ENCODE measurements at places on chromosomes 1 and 21.
A peak's percentile ranks its signal among the peaks of the same experiment; 100 is the strongest.

DNA sequence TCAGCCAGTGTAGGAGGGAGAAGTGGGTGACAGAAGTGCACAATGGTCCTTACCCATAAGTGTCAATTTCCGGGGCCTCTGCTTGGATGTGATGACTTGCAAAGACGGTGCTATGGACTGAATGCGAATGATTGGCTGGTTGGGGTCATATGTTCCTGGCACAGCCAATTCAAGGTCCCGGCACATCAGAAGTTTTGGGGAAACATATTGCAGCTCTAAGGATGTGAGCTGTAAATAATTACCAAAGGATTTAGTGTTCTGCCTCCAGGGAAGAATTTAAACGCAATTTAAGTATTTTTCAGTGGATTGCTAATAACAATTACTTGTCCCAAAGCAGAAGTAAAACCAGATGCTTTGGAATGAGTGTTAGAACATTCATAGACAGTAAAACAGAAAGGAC lies 26.9 kb upstream of the EXOSC10 start:
- DNase-seq = no peak

GRCh38 chr1:185733818-185734735 lies at the start of gene HMCN1:
HMCN1 (plus strand) TSS chr1:185734391; CDS start chr1:185734780, 389 bp downstream.
- peak; percentile 89 for DNase-seq

GRCh38 chr1:230567221-230567575 lies 75.1 kb upstream of the COG2 start:
- DNase-seq = no peak

DNA sequence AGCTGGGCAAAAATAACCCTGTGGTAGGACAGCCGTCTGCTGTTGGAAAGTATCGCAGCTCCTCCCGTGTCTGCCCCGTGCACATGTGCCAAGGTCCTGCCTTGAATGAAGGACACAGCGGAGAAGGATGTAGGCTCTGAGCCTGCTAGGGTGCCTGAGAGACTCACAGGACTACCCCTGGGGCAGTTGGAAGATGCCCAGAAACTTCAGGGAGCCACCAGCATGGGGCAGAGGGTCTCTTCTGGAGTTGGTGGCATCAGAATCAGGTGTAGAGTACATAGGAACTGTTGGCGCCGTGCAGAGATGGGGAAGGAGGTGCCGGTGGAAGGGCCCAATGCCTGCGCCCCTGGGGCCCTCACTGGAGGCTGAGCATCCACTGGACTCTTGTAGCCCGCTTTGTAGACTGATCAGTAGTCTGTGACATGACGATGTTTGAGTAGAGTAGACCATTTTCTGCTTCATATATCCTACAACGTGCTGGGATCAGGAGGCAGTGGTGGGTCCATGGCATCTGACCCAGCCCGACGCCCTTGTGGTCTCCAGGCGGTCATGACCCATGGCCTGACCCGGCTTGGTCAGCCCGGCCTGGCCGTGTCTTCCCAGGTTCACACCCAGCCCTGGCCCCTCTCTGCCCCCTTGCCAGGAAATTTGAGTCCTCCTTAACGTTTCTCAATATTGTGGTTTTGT lies 5.3 kb upstream of the C1orf174 start:
- no peak for DNase-seq

DNA sequence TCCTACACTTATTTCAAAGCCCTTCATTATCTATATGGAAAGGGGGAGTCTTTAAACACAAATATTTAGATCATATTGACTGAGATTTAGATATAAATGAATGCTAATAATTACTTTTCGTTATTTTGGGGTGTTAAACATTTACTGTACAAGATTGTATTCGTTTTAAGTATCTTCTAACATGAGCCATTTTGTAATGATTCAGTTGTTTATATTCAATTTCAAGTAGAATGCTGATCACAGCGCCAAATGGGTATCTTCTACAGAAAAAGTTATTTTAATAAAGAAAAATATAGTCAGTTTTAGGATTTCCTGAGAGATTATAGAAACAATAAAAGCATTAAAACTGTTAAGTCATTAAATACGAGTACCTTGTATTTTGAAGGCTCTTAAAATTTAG lies 104.5 kb upstream of the HNRNPU start:
- DNase-seq = peak; percentile 9

DNA sequence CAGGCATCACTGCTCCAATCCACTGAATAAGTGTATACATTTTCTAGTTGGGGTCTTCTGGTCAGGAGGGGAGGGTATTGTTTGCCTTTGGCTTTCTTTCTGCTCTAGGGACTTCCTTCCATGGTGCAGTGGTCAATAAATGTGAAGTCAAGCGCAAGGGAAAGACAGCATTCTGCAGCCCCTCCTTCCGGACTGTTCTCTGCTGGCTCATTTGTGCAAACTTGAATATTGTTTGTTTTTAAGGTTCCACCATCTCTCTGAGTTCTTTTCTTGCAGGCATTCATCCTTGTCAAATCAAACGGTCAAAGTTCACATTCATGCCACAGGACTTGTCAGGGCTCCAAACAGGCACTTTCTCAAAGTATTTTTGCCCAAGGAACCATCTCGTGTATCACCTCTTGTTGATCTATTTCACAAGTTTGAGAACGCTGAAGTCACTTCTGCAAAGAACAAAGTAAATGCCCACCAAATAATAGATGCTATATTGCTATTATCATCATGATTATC lies 205.6 kb upstream of the KAZN start:
- no peak for DNase-seq

DNA sequence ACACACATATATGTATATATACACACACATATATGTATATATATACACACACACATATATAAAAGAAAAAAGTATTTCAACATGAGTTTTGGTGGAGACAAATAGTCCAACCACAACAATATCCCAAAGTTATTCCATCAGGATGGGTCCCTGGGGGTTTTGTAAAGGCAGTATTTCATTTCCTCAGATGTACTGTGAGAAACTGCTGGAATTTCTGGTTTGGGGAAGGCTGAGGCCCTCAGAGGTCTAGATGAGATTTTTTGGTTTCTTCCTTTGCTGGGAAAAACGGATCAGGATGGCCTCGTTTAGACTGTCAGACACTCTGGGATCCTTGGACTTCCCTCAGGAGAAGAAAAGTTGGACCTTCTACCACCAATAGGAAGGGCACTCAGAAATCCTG lies 36.5 kb upstream of the TENT5B start:
- DNase-seq = no peak

DNA sequence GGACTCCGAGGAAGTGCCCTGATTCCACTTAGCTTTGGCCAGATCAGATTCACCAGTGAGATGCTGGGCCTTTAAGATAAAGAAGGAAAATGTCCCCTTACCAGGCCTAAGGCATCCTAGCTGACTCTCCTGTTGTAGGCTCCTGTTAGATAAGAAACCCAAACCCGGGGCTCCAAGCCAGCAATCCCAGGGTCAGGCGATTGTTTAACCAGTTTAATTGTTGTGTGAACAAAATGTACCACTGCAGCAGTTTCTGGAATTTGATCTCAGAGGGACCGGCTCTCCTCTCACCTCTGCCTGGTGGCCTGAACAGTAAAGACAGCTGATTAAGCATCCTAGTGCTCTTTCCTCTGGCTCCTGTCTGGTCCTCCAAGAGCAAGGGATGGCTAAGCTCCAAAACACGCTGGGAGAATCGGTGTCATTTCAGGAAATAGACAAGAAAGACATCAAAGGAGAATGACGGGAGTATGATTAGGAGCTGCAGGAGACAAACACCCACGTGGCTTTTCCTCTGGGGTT lies 9.3 kb upstream of the KLHDC8A start:
- no peak for DNase-seq

DNA sequence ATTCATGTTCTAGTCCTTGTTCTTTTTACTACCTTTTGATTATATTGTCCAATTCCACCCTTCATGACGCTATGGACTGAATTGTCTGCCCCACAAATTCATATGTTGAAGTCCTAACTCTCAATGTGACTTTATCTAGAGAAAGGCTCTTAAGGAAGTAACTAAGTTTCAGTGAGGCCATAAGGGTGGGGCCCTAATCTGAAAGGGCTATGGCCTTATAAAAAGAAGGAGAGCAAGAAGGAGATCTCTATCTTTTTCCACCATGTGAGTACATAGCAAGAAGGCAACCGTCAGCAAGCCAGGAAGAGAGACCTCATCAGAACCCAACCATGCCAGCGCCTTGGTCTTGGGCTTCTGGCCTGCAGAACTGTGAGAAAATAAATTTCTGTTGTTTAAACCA lies 95.9 kb downstream of the HIVEP3 start:
- no peak for DNase-seq

DNA sequence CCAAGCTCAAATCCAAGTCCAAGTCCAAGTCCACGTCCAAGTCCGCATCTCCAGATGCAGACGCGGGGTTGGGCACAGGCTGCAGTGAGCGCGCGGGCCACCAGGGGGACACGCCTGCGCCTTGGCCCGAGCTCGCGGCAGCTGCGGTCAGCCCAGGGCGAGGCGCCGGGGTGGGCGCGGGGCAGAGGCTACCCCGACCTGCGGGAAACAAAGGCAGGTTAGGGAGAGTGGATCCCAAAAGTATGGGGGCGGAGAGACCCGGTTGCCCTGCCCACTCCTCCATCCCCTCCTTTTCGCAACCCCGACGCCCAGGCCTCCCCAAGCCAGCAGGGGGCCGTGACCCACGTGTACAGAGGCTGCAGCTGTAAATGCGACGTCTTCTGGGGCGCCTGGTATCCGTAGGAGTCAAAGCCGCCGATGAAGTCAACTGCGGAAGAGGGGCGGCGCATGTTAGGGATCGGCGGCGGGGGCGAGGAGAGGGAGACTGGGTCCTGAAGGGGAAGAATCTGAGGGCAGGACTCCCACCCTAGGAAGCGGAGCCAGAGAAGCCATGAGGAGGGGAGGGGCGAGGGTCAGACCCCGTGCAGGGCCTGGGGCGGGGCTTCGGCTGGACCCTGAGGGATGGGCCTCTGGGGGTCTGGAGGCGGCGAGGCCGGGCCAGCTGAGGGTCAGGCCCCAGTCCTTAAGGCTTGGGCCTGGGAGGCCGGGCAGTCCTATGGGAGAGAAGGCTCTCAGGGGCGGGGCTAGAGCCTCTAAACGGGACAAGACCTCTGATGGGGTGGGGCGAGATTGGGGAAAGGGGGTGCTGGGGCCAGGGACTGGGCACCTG lies 58.0 kb downstream of the NKAIN1 start:
- DNase-seq = peak; percentile 66

- no peak for DNase-seq
These were observed 34.0 kb downstream of the MAP3K7CL start for GRCh38 chr21:29164323-29164942.

DNA sequence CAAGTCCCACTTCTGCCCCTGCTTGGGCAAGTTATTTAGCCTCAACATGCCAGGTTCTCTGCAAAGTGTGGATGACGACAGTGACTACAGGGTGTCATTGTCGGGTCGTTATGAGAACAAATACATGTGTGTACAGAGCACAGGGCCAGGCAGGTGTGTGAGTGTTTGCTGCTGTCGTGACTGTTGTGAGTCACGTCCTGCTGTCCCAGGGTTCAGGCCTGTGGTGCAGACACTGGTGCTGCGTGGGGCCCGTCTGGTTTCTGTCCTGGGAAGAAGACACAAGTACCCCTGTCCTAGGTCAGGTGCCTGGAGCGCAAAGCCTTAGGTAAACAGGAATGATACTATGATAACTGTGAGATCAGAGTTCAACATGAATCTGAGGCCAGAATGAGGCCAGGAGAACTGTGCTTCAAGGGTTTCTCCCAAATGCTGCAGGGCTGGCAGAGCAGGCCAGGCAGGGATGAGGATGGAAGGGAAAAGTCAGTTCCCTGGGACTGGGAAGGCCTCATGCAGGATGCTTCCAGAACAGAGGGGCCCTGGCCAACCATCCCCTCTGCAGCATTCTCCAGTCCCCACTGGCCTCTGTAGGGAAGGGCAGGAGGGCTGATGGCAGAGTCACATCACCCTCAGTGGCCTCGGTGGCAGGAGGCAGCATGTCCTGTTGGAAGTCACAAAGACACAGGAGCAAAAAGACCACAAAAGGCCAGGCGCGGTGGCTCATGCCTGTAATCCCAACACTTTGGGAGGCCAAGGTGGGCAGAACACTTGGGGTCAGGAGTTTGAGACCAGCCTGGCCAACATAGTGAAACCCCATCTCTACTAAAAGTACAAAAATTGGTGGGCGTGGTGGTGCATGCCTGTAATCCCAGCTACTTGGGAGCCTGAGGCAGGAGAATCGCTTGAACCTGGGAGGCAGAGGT lies 15.7 kb downstream of the GPR157 start:
- no peak for DNase-seq

GRCh38 chr1:222777977-222778376 lies 36.9 kb upstream of the DISP1 start:
- DNase-seq = no peak

Data from spinal cord (tissue), 10 donors.